ENCODE measurements at places on chromosomes 2 and 18. TPM values are rescaled to one million over a fixed set of nuclear protein-coding genes. Genes with fewer than 3 reads are reported as not detected.

B3GNT2 gene
- 39.8 TPM for total RNA-seq

C2orf72 gene
- total RNA-seq = 52.7 TPM

DNA sequence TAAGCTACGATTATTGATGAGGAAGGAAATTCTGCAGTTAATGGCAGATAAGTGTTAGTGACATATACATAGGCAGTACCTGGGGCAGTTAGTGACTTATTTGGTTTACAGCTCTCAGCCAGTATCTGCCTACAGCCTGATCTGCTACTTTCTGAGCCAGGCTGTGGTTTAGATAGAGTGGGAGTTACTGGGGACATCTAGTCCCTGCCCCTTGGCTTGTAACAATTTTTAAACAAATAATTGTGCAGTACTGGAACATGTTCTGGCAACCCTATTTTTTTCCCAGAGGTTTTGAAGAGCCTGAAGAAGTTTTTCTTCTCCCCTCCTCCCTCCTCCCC is 2.3 kb downstream of the KIF5C start:
- no peaks in the 10 kb centered on the region for H3K36me3 ChIP-seq
- no peak overlapping the region for H3K4me3 ChIP-seq
- no peak for DNase-seq
- no peaks in the 10 kb centered on the region for H3K4me1 ChIP-seq

RAX gene
- not detected for total RNA-seq

DNA sequence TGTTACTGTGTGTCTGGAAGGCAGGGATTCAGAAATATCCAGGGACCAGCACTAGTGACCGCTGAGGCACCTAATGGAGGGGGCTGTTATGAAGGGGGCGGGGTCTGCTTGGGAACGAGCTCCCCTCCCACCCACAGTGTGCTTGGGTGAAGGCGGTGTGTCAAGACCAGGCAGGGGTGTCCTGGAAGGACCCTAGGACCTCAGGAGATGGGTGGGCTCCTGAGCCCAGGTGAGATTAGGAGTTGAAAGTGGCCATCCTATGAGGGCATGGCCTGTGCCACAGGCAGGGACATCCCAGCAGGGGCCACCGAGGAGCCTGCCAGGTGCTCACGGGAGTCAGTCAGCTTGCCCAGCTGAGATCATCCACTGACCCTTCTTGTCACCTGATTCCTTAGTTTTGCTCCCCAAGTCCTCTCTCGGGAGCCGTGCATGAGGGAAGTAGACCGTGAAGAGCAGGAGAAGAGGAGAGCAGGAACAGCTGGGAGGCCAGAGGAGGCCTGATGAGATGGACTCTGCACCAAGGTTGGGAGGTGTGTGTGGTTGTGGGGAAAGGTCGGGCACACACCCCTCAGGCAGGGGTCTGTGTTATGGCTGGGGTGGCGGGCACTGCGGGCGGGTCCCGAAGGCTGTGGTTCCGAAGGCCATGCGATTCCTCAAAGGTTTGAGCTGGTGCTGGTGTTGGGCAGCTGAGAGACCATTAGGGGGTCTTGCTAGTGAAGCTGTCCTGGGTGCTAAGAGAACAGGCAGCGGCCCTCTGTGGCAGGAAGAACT is 180.9 kb upstream of the HS6ST1 start:
- H3K4me1 ChIP-seq = no peaks in the 10 kb centered on the region
- DNase-seq = no peak
- H3K27ac ChIP-seq = no peak overlapping the region
- no peaks in the 10 kb centered on the region for H3K27me3 ChIP-seq

DNA sequence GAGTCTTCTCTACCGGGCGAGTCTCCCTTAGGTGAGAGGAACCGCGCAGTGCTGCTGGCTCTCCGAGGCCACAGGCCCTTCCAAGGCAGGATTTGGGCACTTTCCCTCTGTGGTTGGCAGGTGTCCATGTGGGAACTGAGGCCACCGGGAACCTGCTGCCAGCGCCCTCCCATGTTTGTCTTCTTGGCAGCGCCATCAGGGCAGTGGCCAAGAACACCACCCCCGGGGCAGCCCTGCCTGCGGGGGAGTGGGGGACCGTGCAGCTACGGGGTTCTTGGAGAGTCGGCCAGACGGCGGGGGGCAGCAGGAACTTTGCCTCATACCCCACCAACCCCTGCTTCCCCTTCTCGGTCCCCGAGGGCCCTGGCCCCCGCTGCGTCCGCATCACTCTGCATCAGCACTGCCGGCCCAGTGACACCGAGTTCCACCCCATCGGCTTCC is 10.0 kb downstream of the CAPN10 start:
- peak; percentile 16 for DNase-seq
- H3K27me3 ChIP-seq = no peaks in the 10 kb centered on the region
- no peak overlapping the region for H3K4me3 ChIP-seq
- H3K4me1 ChIP-seq = peaks cover 4% of the 10 kb centered on the region
- no peak overlapping the region for H3K27ac ChIP-seq

DNA sequence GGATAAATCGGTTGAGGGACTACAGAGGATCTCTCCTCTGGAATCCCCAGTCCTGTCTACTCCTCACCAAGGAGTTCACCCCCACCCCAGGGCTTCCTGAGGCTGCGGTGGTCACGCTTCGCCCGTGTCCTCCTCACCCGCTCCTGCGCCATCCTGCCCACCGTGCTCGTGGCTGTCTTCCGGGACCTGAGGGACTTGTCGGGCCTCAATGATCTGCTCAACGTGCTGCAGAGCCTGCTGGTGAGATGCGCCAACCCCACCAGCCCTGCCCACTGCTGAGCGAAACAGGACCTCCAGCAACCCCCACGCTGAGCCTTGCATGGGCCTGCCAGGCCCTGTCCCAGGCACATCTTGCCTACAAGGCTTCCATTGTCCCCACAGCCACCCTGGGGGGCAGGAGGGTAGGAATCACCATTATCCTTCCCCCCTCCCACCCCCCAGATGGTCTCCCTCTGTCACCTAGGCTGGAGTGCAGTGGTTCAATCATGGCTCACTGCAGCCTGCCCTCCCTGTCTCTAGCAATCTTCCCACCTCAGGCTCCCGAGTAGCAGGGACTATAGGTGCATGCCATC is 6.7 kb upstream of the CTDSP1 start:
- no peaks in the 10 kb centered on the region for H3K36me3 ChIP-seq
- no peak for DNase-seq
- no peak overlapping the region for H3K4me3 ChIP-seq
- peaks cover 37% of the 10 kb centered on the region for H3K4me1 ChIP-seq

IL1RL1 gene
- 57.2 TPM for total RNA-seq

DNA sequence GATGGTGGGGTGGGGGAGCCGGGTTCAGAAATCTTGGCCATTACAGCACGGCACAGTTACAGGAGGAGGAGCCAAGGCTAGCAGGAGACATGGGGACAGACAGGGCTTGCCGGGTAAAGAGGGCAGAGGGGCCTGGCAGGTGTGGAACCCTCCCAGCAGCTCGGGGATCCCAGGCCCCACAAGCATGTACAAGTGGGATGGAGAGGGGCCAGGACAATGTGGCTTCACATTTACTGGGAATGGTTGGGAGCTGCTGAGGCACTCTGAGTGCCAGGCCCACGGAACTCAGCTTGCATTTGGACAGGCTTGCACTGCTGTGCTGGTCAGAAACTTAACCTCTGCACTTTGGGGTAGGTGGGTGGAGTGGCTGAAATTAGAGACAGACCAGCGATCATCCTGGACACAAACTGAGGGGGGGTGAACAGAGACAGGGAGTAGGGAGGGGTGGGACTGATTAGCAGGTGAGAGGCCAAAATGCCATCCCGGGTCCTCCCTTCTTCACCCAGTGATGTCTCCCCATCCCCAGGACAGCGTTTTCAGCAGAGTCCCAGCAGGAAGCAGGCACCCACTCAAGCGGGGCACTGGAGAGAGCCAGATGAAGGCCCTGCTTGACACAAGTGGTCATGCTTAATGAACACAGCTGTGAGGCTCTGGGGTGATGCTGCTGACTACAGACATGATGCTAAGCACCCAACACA is 9.6 kb downstream of the PER2 start:
- peaks cover 59% of the 10 kb centered on the region for H3K4me1 ChIP-seq
- no peak overlapping the region for H3K4me3 ChIP-seq
- no peaks in the 10 kb centered on the region for H3K36me3 ChIP-seq
- H3K27me3 ChIP-seq = no peaks in the 10 kb centered on the region

DNA sequence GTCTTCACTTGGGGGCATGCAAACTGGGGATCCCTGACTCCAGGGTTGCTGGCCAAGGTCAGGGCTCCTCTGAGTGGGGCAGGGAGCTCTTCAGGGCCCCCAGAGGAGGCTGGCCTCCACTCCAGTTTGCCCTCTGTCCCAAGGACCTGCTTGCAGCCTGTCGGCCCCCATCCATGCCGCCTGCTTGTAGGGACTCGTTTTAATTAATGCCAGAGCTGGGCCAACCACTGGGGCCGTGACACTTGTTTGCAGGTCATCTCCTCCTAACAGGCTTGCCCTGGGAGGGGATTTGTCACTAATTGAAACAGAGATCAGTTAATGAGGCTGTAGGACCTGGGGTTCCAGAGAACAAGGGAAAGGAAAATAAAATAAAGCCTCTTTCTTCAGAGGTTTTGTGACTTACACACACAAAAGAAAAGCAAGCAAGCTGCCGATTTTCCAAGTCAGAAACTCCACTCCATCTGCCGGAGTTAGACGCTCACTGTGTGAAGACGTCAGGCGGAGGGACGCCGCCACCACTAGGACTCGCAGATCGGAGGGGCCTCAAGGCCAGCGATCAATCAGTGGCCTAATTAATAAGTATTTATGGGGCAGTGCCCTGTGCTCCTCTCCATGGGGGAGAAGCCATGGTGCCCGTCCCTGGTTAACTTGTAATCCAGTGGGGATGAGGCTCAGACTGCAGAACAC is 75.9 kb downstream of the SFXN5 start:
- H3K27ac ChIP-seq = no peak overlapping the region
- no peak overlapping the region for H3K4me3 ChIP-seq
- H3K36me3 ChIP-seq = peaks cover 6% of the 10 kb centered on the region

COBLL1 gene
- 27.0 TPM for total RNA-seq

DNA sequence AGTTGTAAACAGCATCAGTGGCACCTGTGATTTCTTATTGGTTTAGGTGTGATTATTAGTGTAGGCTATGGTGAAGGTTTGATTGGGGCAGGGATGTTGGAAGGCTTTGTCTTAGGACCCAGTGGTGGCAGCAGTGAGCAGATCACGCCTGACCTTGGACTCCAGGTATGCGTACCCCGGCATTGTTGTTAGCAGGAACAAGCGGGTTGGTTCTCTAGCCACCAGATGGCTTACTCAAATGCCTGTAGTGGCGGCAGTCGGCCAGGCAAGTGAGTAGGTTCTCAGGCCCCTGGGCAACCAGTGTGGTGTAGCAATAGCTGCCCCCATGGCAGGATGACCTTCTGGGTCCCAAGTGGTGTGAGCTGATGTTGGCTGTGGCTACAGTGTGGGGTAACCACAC is 558.3 kb downstream of the KCNJ3 start:
- H3K4me3 ChIP-seq = no peak overlapping the region
- H3K36me3 ChIP-seq = no peaks in the 10 kb centered on the region
- no peaks in the 10 kb centered on the region for H3K27me3 ChIP-seq
- H3K4me1 ChIP-seq = no peaks in the 10 kb centered on the region
- H3K27ac ChIP-seq = no peak overlapping the region
